Stimulated activated CD4-positive, alpha-beta T cell treated with anti-CD3 and anti-CD28 coated beads, TNF-alpha, amount 100 ng/mL, for 24 hours (primary cell): ENCODE measurements at places on chromosomes 4 and X.

- no peak for DNase-seq
These were observed 59.7 kb upstream of the PGRMC2 start for GRCh38 chr4:128347175-128347868.

- DNase-seq = no peak
These were observed 16.2 kb downstream of the AFF1 start for GRCh38 chr4:86950831-86951525.

DNA sequence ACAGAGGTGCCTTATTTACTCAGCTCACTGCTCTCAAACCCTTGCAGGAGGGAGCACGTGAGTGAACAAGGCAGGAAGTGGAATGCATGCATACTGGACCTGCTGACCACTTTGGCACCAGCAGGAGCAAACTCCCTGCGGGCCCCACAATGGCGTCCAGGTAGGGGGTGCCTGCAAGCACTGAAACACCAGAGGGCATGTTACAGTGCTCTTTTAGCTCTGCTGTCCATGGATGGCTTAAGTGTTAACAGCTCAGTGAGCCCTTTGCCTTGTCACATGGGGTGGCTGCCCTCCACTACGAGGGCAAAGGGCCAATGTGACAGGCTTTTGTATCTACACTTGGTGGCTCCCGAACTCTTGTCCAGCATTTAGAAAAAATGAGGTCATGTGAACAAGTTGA, 199.5 kb upstream of the UGT8 start:
- no peak for DNase-seq

DNA sequence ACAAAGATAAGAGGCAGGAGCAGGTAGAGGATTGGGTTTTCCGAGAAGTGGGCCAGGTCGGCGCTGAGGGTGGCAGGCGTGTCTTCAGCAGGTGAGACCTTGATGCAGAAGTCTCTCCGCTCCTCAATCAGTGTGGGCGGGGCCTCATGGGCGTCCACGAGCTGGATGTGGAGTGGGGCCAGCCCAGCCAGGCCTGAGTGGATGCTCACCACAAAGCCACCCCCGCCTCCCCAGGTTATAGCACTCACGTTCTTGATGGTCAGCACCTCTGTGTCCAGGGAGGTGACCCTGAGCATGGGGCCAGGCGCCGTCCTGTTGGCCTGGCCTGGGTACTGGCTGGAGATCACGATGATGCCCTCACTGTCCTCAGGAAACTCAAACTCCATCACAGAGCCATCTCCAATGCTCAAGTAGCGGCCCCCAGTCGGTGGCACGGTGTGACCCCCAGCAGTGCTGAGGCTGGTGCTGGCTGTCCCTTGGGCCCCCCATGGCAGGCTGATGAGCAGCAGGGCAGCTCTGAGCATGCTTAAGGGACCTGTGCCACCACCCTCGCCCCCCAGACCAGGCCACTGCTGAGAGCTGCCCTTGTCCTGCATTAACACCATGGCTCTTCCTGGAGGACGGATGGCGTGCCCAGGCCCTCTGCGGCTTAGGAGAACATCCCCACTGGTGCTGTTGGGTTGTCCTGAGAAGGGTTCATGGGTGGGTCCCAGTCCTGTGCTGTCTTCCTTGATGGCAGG, 1.9 kb downstream of the SLC10A3 start:
- no peak for DNase-seq

DNA sequence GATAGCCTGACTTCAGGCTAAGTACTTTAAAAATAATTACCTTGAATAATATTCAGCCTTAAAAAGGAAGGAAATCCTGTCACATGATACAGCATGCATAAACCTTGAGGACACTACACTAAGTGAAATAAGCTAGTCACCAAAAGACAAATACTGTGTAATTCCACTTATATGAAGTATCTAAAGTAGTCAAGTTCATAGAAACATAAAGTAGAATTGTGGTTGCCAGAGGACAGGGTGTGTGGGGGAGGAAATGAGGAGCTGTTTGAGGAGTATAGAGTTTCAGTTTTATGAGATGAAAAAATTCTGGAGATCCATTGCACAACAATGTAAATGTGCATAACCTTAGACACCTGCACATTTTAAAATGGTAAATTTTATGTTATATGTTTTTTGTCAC, 5.6 kb upstream of the STPG2 start:
- DNase-seq = no peak

DNA sequence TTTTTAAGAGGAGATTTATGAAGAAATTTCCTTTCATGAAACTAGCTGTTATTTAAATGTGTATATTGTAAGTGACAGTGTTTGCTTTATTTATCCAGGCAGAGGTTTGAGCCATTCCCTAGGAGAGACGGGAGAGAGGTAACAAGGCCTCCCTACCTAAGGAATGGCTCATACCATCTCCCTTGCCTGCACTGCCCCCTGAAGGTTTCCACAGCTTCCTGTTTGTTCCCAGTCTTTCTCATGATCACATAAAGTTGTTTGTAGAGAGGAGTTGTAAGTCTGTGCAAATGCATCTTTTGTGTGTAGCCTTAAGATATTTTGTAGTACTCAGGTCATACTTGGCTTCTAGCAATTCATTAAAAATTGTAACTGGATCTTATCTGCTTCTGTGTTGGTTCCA, 1504.5 kb upstream of the PCDH10 start:
- no peak for DNase-seq

- DNase-seq = no peak
These were observed 213.4 kb downstream of the TMA16 start for GRCh38 chr4:163707873-163708272.

DNA sequence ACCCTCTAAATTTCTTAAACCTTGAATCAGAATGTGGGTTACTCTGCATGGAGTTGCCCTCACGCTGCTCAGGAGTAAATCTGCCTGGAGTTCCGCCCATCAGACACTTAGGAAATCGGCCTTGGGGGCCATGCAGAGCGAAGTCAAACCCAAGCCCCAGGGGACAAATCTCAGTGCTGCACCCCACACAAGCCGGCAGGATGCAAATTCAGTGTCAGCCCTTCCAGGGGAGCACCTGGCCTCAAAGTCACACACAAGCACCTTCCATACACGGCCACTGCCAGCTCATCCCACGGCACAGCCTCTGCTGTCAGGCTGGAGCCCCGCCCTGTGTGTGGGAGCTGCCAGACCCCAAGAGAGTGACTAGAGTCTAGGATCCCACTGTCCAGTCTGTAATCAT, 27.4 kb downstream of the RNF212 start:
- no peak for DNase-seq

DNA sequence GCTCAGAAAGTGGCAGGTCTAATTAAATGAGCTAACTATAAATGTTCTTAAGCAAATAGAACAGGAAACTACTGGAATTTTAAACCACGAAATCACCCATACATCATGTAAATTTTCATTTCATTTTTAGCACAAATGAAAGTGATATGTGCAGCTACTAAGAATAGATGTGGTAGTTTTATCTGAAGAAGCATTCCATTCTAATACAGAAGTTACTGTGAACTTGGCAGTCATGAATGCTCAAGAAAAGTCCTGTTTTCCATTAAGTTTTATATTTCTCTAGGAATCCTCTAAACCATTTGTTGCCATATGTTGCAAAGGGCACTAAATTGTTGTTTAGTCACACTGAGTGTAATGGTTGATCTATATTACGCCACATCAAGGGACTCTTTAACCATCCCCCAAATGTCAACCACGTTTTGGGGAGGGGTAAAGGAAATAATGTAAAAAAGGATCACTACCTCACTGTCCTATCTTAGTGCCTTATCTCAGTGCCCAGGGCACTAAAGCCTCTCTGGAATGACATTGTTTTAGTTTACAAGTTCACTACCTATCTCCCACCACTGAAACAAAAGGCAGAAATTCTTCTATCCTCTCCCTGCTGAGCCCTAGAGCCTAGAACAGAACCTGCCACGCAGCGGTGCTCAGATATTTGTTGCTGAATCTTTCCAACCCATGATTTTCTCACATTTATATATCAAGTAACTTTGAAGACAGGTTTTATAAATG, 118.0 kb downstream of the SHISA3 start:
- no peak for DNase-seq

DNA sequence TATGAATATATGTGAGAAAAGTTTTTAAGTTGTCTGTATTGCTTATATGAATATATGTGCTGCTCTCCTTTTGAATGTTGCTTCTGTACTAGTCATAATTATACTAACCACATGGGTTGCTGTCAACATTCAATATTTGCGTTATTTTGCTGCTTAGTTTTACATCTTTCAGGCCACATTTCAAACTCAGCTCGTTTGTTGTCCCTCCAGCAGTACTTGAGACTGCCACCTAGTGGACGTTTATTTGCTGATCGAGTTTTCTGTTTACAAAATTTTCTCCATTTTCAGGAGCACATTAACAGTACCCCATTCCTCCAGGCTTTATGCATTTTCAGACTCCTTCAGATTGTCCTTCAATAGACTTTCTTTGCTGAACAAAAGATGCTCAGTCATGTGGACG, 75.8 kb downstream of the NUDT11 start:
- no peak for DNase-seq

DNA sequence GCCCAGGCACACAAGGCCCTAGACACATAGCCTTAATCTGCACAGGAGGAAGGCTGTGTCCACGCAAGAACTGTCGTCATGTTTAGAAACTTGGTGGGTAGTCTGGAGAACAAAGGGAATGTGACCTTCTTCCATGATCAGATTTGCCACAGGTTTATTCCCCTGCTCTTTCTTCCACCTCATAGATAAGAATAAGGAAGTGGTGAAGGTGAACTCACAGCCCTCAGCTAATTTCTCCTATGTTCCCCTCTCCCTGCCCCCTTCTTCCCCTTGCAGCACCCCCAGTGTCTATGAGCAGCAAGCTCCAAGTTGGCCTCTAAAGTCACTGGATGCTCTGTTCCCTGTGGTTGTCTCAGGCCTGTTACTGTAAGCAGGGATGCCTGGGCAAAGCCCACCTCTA, 39.8 kb upstream of the LAS1L start:
- no peak for DNase-seq

GRCh38 chr4:40599431-40599830, 30.2 kb downstream of the RBM47 start:
- no peak for DNase-seq

DNA sequence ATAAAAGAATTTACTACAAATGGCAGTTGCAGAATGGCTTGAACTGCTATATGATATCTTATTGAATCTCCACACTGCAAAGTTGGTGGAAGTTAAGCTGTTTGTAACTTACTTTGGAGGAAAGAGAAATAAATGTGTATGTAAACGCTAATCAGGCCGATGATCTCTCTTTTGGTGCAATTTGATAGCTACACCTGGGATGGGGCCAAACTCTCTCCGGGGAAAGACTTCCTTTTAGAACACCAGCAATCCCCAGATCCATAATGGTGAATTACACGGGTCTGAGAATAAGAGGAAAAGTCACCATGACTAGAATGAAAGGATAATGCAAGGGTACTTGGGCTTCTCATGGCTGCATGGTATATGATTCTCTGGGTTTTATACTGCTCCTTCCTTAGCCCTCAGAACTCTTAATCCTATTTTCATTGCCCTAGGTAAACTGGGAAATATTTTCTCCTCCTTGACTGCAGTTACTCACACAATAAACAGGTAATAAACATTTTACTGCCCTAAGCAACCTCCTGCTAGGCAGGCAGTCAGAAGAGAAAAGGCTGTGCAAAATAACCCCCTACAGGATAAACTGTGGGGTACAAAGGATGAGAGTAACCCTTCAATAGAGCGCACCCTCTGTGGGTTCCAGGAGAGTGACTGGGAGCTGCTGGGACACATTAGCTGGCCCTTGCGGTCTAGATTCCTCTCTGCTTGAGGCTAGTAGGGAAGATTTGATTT, 109.3 kb downstream of the MGST2 start:
- no peak for DNase-seq

GRCh38 chr4:112172180-112172579, 26.9 kb downstream of the FAM241A start:
- no peak for DNase-seq

- no peak for DNase-seq
These were observed 51.8 kb upstream of the JADE1 start for GRCh38 chr4:128757712-128758111.

GRCh38 chrX:73478961-73479360, 32.1 kb downstream of the CDX4 start:
- DNase-seq = no peak

DNA sequence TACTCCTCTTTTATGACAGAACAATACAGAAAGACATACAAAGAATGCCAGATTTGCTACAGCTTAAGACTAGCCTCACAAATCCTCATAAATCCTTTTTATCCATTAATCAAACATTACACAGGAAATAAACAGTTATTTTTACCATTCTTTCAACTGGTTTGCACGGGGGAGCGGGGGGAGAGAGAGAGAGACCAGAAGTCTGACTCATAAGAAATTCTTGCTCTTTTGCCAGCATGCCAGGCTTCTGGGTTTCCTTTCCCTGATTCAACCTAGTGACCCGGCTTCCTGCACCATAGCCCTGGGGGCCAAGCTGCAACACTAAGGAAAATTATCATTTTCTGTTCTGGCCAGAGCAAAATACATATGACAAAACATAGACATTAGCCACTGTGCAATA, 6.8 kb upstream of the RRAGB start:
- no peak for DNase-seq

DNA sequence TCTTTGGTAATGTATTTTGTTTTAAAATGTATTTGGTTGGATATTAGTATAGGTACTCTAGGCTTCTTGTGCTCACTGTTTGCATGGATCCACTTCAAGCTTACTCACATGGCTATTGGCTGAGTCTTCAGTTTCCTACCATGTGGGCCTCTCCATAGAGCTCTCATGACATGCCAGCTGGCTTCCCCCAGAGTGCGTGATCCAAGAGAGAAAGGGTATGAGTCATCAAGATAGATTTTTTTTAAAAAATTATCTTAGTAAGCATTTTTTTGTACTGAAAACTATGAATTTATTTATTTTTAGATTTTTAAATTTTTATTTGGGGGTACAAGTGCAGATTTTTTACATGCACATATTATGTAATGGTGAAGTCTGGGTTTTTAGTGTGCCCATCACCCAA, 219.1 kb upstream of the AMOT start:
- DNase-seq = no peak

DNA sequence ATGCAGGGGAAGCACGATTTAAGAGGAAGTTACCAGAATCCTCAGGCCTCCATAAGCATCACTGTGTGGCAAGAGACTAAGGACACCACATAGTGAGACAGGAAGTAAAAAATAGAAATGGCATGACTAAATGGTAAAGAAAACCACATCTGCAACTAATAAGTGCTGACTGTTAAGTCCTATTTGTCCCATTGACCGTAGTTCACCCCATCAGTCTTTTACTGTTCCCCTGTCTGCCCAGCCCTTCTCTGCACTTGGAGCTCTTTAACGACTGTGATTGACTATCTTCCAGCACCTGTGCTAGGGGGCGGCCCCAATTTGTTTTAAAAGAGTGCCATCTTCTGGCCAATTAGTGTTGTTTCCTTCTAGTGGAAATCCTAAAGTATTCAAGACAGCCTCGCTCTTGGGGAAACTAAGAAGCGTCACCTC, 94.2 kb downstream of the MAOA start:
- DNase-seq = no peak

DNA sequence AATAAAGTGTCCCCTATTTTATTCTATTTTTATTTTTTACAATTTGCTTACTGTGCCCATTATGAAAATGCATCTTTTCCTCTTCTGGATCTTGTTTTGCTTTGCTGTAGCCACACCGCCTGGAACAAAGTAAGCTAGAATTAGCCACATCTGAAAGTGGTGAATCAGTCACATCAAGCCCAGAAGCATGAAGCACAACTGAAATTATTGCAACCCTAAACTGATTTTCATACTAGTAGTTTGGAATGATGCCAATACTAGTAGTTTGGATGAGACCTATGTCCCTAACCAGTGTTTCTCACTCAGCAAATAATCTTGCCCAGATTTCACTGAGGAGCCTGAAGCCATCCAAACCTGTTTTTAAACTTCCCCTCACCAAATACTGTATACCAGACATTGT, 303.0 kb downstream of the EPHA5 start:
- DNase-seq = no peak

GRCh38 chr4:8560265-8561047, 19.7 kb upstream of the GPR78 start:
- DNase-seq = no peak

GRCh38 chr4:139223682-139224317, 46.8 kb upstream of the ELF2 start:
- DNase-seq = no peak
